ENCODE measurements at places on chromosomes 1 and 21. TPM values are rescaled to one million over a fixed set of nuclear protein-coding genes. Genes with fewer than 3 reads are reported as not detected.

DNA sequence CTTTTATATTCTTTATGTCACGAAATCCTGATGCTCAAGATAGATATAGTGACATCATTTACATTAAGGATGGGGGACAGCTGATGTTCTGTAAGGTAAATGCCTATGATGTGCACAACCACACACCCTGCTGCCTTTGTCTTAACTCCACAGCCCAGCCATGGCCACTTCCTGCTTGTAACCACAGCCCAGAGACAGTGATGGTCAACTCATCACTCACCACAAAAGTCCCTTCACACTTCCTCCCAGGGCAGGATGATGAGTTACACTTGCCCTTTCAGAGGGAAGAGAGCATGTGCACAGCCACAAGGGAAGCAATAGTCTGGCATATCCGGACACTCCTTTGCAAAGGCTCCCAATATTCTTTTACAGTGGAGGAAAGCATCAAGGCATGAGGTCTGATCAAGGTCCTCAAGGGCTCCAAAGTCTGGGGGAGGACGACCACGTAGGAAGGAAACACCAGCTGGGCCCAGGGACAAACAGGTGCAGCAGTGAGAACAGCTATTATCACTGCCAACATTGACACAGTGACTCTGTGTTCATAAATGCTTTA is 53.8 kb downstream of the PLPP3 start:
- DNase-seq, result peak; percentile 74

- no peak for DNase-seq
Observed at GRCh38 chr1:183407961-183408360, 10.2 kb downstream of the NMNAT2 start.

DNA sequence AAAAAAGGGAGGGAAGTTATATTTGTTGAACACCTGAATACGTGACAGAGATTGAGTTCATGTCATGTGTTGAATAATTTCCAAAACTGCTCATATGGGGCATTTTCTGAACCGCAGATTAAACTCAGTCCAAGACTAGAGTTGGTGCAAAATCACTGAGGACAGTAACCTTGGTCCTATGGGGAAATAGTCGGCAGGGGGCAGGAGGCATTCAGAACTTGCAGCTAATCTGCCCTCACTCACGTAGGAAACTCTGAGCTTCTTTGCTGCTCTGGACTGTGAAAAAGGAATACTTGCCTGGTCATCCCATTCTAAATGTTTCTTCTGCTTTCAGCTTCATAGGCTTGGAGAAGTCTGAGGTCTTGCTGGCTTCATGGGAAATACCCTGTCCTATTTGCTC is 228.3 kb upstream of the ZP4 start:
- DNase-seq, result no peak

DNA sequence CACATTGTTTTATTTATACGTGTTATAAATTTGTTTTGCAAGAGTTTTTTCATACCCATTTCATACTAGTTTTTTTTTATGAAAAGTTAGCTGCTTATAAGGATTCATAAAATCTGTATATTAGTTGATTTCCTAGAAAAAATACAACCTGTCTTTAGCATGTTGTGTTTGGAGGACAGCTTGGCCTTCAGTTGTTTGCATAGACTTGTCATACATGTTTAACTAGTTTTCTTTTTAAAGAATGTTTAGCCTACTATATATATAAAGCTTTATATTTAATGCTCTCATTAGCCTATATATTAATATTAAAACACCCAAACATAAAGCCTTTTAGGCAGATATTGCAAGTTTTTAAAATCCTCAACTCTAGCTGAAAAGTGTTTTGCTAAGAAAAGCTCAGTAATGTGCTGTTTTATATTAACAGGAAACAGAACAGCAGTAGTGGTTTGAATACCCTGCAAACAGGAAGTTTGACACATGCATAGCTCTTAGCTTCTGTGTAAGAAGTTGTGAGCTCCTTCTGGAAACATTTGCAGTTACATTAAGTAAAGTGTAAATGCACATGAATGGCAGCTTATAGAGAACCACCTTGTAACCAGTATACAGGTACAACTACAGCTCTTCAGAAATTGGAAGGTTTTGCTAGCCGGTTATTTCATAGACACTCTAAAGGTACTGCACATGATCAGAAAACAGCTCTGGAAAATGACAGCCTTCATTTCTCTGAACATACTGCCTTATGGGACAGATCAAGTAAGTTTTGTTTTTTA is at the start of gene PRKACB:
PRKACB (plus strand) TSS at position 476 of the 770 bp plus-strand sequence; CDS start at position 567, 91 bp downstream.
- DNase-seq, result no peak

RSPH1 gene
- not detected for total RNA-seq

- DNase-seq, result peak; percentile 94
Observed at GRCh38 chr1:150552128-150552910, 3.1 kb downstream of the ADAMTSL4 start.

DNA sequence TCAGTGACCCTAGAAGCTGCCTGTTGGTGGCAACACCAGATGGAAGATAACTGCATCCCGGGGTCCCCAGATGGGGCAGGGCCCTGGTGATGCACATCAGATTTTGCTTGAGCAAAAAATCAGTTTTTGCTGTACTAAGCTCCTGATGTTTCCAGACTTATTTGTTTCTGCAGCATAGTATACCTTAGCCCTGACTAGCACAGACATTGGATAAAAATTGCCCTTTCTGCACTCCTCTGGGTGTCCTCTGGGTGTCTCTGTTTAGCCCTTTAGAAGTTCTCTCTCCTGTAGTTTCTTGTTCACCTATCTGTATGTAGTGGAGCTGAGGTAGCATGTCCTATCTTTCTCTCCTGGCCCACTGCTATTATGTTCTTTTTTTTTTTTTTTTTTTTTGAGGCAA is 30.3 kb upstream of the PLA2G2C start:
- no peak for DNase-seq

GRCh38 chr1:200108659-200109058 is 81.1 kb downstream of the NR5A2 start:
- DNase-seq, result no peak

CD247 gene
- 0.92 TPM for total RNA-seq

- DNase-seq, result no peak
Observed at GRCh38 chr1:153343811-153344717, 4.6 kb downstream of the PGLYRP4 start.

GRCh38 chr1:155002464-155003226 is at the start of gene ZBTB7B:
Gene ZBTB7B (plus strand): TSS chr1:155002802. CDS start chr1:155014661, 11,859 bp downstream.
- DNase-seq, result no peak

DNA sequence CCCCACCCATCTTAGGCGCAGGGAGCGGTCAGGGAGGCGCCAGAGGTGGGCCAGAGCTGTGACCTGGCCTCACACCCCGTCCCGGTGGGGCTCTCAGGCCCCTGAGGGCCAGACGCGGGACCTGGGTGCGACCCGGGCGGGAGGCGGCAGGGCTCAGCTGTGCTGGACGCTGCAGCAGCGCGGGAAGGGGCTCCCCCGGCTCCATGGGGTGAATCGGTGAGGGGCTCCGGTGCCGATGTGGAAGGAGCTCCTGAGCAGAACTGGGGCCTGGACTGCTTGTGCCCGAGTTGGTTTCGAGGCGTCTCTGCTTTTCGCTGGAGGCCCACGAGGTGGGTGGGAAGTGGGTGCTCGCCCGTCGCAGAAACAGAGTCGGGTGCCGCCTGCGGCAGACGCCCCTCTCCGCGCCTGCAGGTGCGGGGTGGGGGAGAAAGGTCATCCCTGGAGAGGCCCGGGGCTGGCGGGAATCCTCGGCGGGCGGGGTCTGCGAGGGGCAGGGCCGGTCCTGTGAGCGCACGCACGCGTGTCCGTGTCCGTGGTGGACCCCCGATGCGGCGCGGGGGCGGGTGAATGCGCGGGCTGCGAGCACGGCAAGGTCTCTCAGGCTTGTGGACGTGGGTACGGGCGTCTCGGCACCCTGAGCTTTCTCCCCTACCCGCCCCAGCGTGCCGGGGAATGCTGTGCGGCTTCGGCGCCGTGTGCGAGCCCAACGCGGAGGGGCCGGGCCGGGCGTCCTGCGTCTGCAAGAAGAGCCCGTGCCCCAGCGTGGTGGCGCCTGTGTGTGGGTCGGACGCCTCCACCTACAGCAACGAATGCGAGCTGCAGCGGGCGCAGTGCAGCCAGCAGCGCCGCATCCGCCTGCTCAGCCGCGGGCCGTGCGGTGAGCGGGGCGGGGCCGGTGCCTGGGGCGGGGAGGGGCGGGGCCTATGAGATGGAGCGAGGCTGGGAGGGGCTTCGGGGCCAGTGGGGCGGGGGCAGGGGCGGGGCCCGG is 20.4 kb downstream of the AGRN start:
- DNase-seq, result peak; percentile 88

- no peak for DNase-seq
Observed at GRCh38 chr1:94143809-94144176, 22.8 kb upstream of the ABCA4 start.
